ENCODE measurements at places on chromosomes 2 and 18. TPM values are rescaled to one million over a fixed set of nuclear protein-coding genes. Genes with fewer than 3 reads are reported as not detected.

GRCh38 chr2:153567367-153567766 lies 88.8 kb upstream of the RPRM start:
- no peak overlapping the region for H3K4me3 ChIP-seq
- H3K4me1 ChIP-seq: no peaks in the 10 kb centered on the region
- no peaks in the 10 kb centered on the region for H3K36me3 ChIP-seq
- no peaks in the 10 kb centered on the region for H3K27me3 ChIP-seq
- H3K27ac ChIP-seq: no peak overlapping the region
- no peak for DNase-seq

GRCh38 chr2:47838686-47839085 lies 55.7 kb downstream of the MSH6 start:
- H3K36me3 ChIP-seq: peaks cover 18% of the 10 kb centered on the region
- H3K4me3 ChIP-seq: no peak overlapping the region
- no peak overlapping the region for H3K27ac ChIP-seq
- no peak for DNase-seq
- H3K4me1 ChIP-seq: no peaks in the 10 kb centered on the region
- H3K27me3 ChIP-seq: no peaks in the 10 kb centered on the region

GRCh38 chr18:76495006-76495370 lies at the start of gene ZNF516:
TSS of gene ZNF516 (minus strand) at chr18:76495242. CDS start at chr18:76443054, 52,188 bp downstream.
- peaks cover 7% of the 10 kb centered on the region for H3K4me1 ChIP-seq
- peaks cover 7% of the 10 kb centered on the region for H3K27me3 ChIP-seq
- no peak within 1 kb of the TSS for H3K27ac ChIP-seq

NAGK gene
- total RNA-seq: 76.3 TPM

BOLL gene
- not detected for total RNA-seq

LIPT1 gene
- 4.9 TPM for total RNA-seq

SYT4 gene
- not detected for total RNA-seq

DNA sequence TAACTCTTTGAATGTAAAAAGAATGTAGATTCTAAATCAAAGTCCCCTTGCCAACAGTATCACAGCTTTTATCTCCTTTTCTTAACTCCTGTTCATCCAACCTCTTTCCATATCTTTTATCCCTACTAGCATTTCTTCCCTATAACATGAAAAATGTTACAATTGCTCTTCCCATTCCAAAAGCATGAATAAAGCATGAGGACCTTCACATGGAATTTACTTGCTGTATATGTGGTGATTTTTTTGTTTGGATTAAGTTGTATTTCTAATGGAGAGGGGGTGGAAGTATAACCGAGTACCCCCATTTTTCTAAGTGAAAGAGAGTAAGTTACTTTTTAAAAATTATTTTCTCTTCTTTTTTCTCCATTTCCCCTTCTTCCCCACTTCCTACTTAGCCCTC lies 94.9 kb upstream of the RBBP8 start:
- no peaks in the 10 kb centered on the region for H3K27me3 ChIP-seq
- DNase-seq: no peak
- no peaks in the 10 kb centered on the region for H3K36me3 ChIP-seq
- no peak overlapping the region for H3K27ac ChIP-seq

GRCh38 chr2:189933041-189933440 lies 129.5 kb downstream of the MSTN start:
- H3K27me3 ChIP-seq: no peaks in the 10 kb centered on the region
- no peaks in the 10 kb centered on the region for H3K4me1 ChIP-seq
- no peaks in the 10 kb centered on the region for H3K36me3 ChIP-seq
- no peak overlapping the region for H3K4me3 ChIP-seq
- no peak for DNase-seq

DNA sequence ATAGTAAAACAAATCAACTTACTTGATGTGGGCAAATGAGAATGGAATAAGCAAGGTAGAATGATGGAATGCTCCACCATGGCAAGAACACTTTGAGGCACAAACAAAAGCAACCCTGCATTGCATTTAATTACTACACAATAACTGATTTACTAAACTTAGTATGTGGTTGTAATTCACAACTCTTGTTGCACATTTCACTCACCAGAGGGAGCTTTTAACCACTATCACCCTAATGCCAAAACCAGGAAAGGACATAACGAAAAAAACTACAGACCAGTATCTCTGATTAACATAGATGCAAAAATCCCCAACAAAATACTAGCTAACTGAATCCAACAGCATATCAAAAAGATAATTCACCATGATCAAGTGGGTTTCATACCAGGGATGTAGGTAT lies 659.8 kb downstream of the CPS1 start:
- DNase-seq: no peak
- no peak overlapping the region for H3K4me3 ChIP-seq
- H3K27ac ChIP-seq: no peak overlapping the region
- H3K36me3 ChIP-seq: no peaks in the 10 kb centered on the region
- no peaks in the 10 kb centered on the region for H3K4me1 ChIP-seq
